ENCODE measurements at places on chromosomes 12 and 14.

DNA sequence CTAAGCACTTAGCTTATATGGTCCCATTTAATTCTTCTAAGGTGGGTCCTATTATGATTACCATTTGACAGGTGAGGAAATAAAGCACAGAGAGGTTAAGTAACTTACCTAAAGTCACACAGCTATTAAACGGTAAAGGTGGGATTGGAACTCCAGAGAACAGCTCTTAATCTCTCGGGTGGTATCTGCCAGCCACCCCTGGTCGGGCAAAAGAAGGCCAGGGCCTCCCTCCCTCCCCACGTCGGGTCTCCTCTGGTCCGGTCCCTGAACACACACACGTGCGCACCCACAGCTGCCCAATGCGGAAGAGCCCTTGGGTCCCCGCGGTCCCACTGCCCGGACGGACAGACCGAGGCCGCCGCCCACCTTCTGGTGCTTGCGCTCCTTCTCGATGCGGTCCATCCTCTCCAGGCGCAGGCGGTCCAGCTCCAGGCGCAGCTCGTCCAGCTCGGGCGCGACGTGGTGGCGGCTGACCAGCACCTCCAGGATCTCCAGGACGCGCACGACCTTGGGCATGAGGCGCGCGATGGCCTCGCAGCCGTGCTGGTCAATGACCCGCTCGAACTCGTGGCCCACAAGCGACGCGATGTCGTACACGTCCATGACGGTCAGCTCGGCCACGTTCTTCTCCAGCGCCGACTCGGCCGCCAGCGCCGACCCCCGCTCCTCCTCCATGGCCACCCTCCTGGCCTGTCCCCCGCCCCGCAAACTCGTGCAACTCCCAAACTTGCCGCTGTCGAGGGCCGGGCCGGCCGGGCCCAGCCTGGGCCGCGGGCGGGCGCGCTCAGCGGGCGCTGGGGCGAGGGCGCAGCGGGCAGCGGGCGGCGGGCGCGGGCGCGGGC, 490 bp downstream of the RILPL1 start:
- DNase-seq: peak; percentile 39

GRCh38 chr14:29648045-29648444, 279.6 kb downstream of the PRKD1 start:
- DNase-seq: no peak

DNA sequence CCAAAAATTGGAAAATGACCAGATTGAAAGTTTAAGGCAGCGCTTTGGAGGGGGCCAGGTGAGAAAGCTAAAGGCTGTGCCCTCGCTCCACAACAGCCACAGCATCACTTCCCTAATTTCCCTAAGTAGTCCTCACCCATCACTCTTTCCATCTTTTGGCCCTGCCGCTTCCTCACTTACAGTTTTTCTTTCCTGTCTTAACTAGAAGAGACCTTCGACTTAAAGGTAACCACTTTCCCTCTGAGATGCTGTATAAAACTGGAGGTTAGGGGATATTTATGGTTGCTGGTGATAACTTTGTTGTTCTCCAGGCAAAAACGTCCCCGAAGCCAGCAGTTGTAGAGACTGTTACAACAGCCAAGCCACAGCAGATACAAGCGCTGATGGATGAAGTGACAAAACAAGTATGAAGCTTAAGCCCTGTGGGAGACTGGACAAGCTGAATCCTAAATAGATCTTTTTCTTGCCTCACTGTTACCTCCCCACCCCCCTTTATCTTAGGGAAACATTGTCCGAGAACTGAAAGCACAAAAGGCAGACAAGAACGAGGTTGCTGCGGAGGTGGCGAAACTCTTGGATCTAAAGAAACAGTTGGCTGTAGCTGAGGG, 4.3 kb downstream of the DDIT3 start:
- DNase-seq: no peak

- DNase-seq: no peak
These were observed 3.3 kb downstream of the DDHD1 start for GRCh38 chr14:53149668-53150316.

DNA sequence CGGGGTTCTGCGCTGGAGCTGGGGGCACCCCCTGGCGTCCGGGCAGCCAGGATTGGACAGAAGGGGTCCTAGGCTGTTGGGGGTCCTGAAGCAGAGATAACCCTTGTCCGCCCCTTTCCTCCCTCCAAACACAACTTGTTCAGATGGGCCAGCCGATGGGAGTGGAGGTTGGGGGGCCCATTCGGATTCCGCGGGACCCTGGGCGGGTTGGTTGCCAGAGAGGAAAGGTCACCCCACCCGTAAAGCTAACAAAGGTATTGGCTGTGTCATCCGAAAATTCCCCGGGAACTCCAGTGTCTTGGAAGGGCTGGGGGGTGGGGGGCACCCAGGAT, 1.3 kb downstream of the FAM222A start:
- DNase-seq: no peak

GRCh38 chr14:38394064-38394463, 138.2 kb upstream of the CLEC14A start:
- no peak for DNase-seq

DNA sequence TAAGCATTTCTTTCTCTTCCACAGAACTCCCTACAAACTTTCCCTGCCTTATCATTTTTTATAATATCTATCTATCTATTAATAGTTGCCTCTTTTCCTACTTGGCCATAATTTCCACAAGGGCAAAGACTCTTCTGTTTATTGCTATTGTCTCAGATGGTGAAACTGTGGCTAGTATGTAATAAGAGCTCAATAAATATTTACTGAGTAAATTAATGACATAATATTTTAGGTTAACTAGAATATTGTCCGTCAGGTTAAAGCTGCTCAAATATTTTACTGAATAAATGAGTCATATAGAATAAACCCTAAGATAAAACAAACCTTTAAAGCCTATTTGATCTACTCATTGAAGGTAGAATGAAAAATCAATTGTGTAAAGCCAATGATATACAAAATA, 240.5 kb downstream of the PPFIA2 start:
- DNase-seq: no peak

DNA sequence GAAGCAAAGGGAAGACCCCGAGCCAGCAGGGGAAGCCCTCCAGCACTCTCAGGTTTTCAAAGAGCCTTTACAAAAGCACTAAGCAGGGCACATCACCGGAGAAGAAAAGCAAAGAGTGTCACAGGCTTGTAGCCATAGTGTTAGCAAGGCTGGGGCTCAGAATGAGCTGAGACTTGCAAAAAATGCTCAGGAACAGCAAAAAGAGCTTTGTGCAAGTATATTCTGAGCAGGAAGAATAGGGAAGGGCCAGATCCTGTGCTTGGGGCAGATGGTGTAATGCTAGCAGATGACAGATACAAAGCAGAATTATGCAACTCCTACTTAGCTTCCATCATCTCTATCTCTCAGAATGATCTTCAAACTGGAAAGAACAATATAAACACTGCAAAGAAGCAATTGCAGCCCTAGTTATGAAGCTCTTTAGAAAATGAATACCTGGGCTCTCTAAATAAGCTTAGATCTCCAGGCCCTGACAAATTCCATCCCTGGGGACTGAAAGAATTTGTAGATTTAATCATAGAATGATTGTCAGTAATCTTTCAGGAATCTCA, 23.7 kb upstream of the PARP11 start:
- DNase-seq: no peak

GRCh38 chr14:64709126-64709525, 4.9 kb downstream of the PLEKHG3 start:
- DNase-seq: no peak

DNA sequence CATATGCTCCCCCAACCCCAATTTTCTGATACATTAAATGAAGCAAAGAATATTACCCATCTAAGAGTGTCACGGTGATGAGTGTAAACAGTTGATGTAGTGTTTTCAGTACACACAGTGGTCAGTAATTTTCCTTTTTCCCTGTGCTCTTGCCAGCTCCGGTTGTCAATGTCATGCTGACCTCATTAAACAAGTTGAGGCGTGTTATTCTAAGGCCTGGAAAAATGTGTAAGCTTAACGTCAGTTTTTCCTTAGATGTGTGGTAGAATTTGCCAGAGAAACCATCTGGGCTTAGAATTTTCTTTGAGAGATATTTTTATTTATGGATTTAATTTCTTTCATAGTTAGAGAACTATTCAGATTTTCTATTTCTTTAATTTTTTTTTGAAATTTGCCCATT, 11.7 kb upstream of the SERPINA6 start:
- DNase-seq: no peak

DNA sequence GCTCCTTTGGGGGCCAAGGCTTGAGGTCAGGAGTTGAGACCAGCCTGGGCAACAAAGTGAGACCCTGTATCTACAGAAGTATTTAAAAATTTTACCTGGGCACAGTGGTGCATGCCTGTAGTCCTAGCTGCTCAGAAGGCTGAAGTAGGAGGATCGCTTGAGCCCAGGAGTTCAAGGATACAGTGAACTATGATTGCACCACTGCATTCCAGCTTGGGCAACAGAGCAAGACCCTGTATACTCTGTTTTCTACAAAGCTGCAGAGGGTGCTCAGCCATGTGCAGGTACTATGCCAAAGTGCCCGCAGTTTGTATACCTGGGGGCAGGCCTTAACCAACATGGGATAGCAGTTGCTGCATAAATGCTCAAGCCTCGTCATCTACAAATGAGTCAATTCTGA, 26.8 kb upstream of the CDKL1 start:
- no peak for DNase-seq
